ENCODE measurements at places on chromosomes 3 and 15.

GRCh38 chr3:156368189-156368588, 186.7 kb downstream of the SSR3 start:
- DNase-seq = no peak
- H3K4me3 ChIP-seq = no peak overlapping the region
- H3K27me3 ChIP-seq = no peaks in the 10 kb centered on the region
- H3K27ac ChIP-seq = no peak overlapping the region
- H3K36me3 ChIP-seq = no peaks in the 10 kb centered on the region

GRCh38 chr3:155481089-155481488, 187.6 kb upstream of the STRIT1 start:
- no peaks in the 10 kb centered on the region for H3K4me1 ChIP-seq
- no peak overlapping the region for H3K4me3 ChIP-seq
- peaks cover 4% of the 10 kb centered on the region for H3K36me3 ChIP-seq
- DNase-seq = no peak

- no peaks in the 10 kb centered on the region for H3K27me3 ChIP-seq
- no peak overlapping the region for H3K4me3 ChIP-seq
- no peaks in the 10 kb centered on the region for H3K4me1 ChIP-seq
These were observed 156.2 kb downstream of the CLSTN2 start for GRCh38 chr3:140091143-140091542.

- H3K36me3 ChIP-seq = no peaks in the 10 kb centered on the region
- H3K27me3 ChIP-seq = no peaks in the 10 kb centered on the region
These were observed 440.3 kb upstream of the DPH6 start for GRCh38 chr15:35986191-35986721.

DNA sequence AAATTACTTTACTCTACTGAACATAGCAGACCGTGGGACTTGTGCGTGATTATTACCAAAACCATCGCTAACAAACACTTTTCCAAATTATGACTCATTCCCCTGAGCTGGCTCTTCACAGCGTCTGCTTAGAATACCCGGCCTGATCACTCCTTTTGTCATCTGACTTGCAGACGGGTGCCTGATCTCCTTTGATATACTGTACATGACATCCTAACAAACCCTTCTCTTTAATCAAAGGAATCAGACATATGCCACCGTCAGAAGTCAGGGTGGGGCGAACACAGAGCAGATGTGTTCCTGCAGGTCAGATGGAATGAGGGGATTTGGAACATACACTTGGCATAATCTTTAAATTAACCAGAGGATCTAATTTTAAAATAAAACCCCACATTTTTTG, 48.5 kb upstream of the SH3GL3 start:
- no peak overlapping the region for H3K4me3 ChIP-seq
- no peaks in the 10 kb centered on the region for H3K4me1 ChIP-seq
- H3K27ac ChIP-seq = no peak overlapping the region
- H3K36me3 ChIP-seq = no peaks in the 10 kb centered on the region
- DNase-seq = no peak
- no peaks in the 10 kb centered on the region for H3K27me3 ChIP-seq

DNA sequence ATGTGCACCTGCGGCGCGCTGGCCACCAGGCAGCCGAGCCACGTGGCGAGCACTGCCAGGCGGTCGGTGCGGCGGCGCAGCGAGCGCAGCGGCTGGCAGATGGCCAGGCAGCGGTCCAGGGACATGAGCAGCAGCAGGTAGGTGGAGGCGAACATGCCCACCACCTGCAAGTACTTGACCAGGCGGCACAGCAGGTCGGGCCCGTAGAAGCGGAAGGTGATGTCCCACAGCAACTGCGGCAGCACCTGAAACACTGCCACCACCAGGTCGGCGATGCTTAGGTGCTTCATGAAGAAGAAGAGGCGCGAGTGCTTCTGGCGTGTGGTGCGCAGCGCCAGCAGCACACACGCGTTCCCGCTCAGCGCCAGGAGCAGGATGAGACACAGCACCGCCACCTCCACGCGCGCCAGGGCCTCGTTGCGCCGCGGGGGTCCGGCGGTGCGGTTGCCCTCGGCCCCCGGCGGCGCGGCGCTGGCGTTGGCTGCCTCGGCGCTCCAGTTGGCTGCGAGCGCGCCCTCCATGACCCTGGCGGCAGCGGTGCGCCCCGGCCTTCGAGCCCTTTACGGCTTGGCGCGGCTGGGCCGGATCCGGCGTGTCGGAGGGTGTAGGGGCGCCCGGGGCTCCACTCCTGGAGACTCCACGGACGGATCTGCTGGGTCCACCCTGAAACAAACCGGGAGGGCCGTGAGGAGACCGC, 1.6 kb downstream of the OXTR start:
- DNase-seq = no peak
- peaks cover 25% of the 10 kb centered on the region for H3K27me3 ChIP-seq
- no peaks in the 10 kb centered on the region for H3K36me3 ChIP-seq
- no peak overlapping the region for H3K27ac ChIP-seq
- H3K4me1 ChIP-seq = peaks cover 2% of the 10 kb centered on the region
- peak overlapping the region; percentile 74 for H3K4me3 ChIP-seq

- peaks cover 12% of the 10 kb centered on the region for H3K36me3 ChIP-seq
- no peak overlapping the region for H3K27ac ChIP-seq
- H3K4me3 ChIP-seq = no peak overlapping the region
- no peaks in the 10 kb centered on the region for H3K27me3 ChIP-seq
- H3K4me1 ChIP-seq = no peaks in the 10 kb centered on the region
These were observed 21.6 kb downstream of the IFT122 start for GRCh38 chr3:129461461-129462146.

- H3K4me1 ChIP-seq = no peaks in the 10 kb centered on the region
- H3K4me3 ChIP-seq = no peak overlapping the region
- no peak for DNase-seq
- H3K36me3 ChIP-seq = no peaks in the 10 kb centered on the region
- no peaks in the 10 kb centered on the region for H3K27me3 ChIP-seq
These were observed 142.2 kb upstream of the MRPS22 start for GRCh38 chr3:139201446-139202225.

DNA sequence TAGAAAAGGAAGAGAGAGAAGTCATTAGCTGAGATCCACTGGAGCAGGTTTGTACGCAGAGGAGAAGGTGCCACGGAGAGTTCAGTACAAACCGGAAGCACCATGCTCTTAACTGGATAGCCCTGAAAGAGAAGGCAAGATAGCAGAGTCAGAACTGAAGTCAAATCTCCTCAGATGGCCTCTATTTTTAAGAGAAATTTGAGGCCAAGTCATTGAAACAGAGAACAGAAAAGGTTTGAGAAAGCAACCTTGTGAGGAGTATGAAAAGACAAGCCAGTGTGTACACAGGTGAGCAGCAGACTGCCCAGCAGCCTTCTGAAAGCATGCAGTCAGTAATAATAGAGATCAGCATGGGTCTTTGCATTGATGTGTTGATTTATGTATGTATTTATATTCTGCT, 66.1 kb upstream of the SPRED1 start:
- H3K27me3 ChIP-seq = no peaks in the 10 kb centered on the region
- H3K36me3 ChIP-seq = no peaks in the 10 kb centered on the region
- peaks cover 40% of the 10 kb centered on the region for H3K4me1 ChIP-seq
- H3K27ac ChIP-seq = no peak overlapping the region
- no peak for DNase-seq

- H3K4me1 ChIP-seq = peaks cover 3% of the 10 kb centered on the region
- H3K36me3 ChIP-seq = no peaks in the 10 kb centered on the region
- no peak overlapping the region for H3K4me3 ChIP-seq
- H3K27ac ChIP-seq = no peak overlapping the region
These were observed 16.1 kb downstream of the CLEC3B start for GRCh38 chr3:45042162-45042561.

GRCh38 chr15:47352217-47352616, 365.1 kb upstream of the SEMA6D start:
- H3K27ac ChIP-seq = no peak overlapping the region
- no peak for DNase-seq
- no peaks in the 10 kb centered on the region for H3K4me1 ChIP-seq
- no peak overlapping the region for H3K4me3 ChIP-seq
- no peaks in the 10 kb centered on the region for H3K27me3 ChIP-seq

- no peaks in the 10 kb centered on the region for H3K4me1 ChIP-seq
These were observed 18.0 kb downstream of the SPICE1 start for GRCh38 chr3:113496924-113497323.

- H3K27me3 ChIP-seq = no peaks in the 10 kb centered on the region
- H3K27ac ChIP-seq = no peak overlapping the region
- H3K36me3 ChIP-seq = no peaks in the 10 kb centered on the region
These were observed 24.5 kb upstream of the GMNC start for GRCh38 chr3:190886945-190887344.

GRCh38 chr15:52745326-52746161, 44.6 kb downstream of the ONECUT1 start:
- no peak for DNase-seq
- H3K27me3 ChIP-seq = no peaks in the 10 kb centered on the region
- H3K4me1 ChIP-seq = peaks cover 1% of the 10 kb centered on the region
- no peak overlapping the region for H3K27ac ChIP-seq
- no peak overlapping the region for H3K4me3 ChIP-seq

GRCh38 chr15:37105889-37106288, 5.5 kb upstream of the MEIS2 start:
- H3K4me1 ChIP-seq = peaks cover 7% of the 10 kb centered on the region
- H3K27me3 ChIP-seq = peaks cover 6% of the 10 kb centered on the region
- H3K27ac ChIP-seq = no peak overlapping the region
- H3K36me3 ChIP-seq = no peaks in the 10 kb centered on the region
- no peak overlapping the region for H3K4me3 ChIP-seq

- H3K4me1 ChIP-seq = no peaks in the 10 kb centered on the region
- H3K27ac ChIP-seq = no peak overlapping the region
- peaks cover 20% of the 10 kb centered on the region for H3K27me3 ChIP-seq
- H3K36me3 ChIP-seq = no peaks in the 10 kb centered on the region
- DNase-seq = no peak
- no peak overlapping the region for H3K4me3 ChIP-seq
These were observed 17.7 kb upstream of the PRR20G start for GRCh38 chr3:127305499-127306060.

- peaks cover 17% of the 10 kb centered on the region for H3K4me1 ChIP-seq
- no peaks in the 10 kb centered on the region for H3K27me3 ChIP-seq
- H3K4me3 ChIP-seq = no peak overlapping the region
These were observed 86.2 kb downstream of the MEIS2 start for GRCh38 chr15:37014137-37014536.

- no peaks in the 10 kb centered on the region for H3K27me3 ChIP-seq
- DNase-seq = peak; percentile 72
- H3K36me3 ChIP-seq = no peaks in the 10 kb centered on the region
- H3K27ac ChIP-seq = no peak overlapping the region
- peaks cover 16% of the 10 kb centered on the region for H3K4me1 ChIP-seq
These were observed 21.5 kb downstream of the SSUH2 start for GRCh38 chr3:8622873-8623691.

DNA sequence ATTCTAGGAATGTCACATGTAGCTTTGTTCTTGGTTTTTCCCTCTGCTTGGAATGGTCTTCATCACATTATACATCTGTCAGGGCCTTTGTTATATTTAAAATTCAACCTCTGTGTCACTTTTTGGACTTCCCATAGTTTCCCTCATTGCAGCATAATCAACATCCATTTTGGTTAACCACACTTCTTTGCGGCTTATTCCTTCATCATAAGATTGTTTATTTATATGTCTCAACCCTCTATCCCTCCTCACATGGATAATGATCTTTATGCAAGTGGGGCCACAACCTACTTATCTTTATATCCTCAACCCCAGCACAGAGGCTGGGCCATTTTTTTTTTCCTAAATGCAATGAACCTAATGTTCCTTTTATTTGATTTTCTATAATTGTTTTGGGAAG, 260.0 kb upstream of the THBS1 start:
- no peaks in the 10 kb centered on the region for H3K4me1 ChIP-seq
- no peak overlapping the region for H3K27ac ChIP-seq
- no peaks in the 10 kb centered on the region for H3K27me3 ChIP-seq

- no peak overlapping the region for H3K27ac ChIP-seq
- DNase-seq = no peak
- no peaks in the 10 kb centered on the region for H3K27me3 ChIP-seq
- peaks cover 96% of the 10 kb centered on the region for H3K36me3 ChIP-seq
- H3K4me3 ChIP-seq = no peak overlapping the region
- no peaks in the 10 kb centered on the region for H3K4me1 ChIP-seq
These were observed 7.9 kb downstream of the ARRDC4 start for GRCh38 chr15:97968380-97968779.

GRCh38 chr15:52649686-52650085, 29.5 kb downstream of the ATOSA start:
- H3K4me3 ChIP-seq = no peak overlapping the region
- peaks cover 3% of the 10 kb centered on the region for H3K4me1 ChIP-seq

GRCh38 chr3:152524198-152525140, 255.7 kb downstream of the MBNL1 start:
- peak; percentile 32 for DNase-seq
- H3K36me3 ChIP-seq = no peaks in the 10 kb centered on the region
- H3K4me1 ChIP-seq = no peaks in the 10 kb centered on the region
- H3K4me3 ChIP-seq = no peak overlapping the region
- no peak overlapping the region for H3K27ac ChIP-seq
- no peaks in the 10 kb centered on the region for H3K27me3 ChIP-seq

DNA sequence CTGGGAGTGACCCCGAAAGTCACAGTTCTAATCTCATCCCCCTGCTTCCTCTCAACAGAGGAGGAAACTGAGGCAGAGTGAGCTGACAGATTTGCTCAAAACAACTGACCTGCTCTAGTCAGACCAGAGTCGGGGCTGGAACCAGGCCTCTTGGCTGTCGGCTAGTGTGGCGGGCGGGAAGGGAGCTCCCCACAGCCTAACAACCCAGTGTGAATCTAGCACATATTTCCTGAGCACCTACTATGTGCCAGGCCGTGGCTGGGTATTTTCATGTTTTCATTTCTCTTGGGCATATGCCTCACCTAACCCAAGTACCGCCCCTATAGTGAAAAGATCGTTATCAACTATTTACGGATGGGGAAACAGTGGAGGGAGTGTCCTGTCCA, 27.2 kb downstream of the GRIP2 start:
- no peaks in the 10 kb centered on the region for H3K36me3 ChIP-seq
- H3K27ac ChIP-seq = no peak overlapping the region
- no peak for DNase-seq
- peaks cover 3% of the 10 kb centered on the region for H3K4me1 ChIP-seq

DNA sequence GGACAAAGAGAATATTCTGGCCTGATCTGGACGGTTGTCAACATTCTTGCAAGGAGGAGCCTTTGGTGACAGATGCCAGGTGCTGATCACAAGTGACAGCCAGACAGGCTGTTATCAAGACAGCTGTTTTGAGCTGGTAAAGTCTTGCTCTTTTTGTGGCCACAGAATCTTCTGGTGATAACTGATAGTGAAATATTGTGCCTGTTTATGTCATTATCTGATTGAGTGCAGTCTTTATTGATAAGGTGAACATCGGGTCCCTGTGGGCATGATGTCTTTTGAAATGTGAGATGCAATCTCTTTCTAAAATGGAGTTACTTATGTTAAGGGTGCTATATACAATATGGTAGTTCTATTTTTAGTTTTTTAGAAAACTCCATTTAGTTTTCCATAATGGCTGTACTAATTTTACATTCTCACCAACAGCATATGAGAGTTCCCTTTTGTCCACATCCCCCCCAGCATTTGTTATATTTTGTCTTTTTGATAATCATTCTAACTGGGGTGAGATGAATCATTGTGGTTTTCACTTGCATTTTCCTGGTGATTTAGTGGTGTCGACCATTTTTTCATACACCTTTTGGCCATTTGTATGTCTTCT, 10.7 kb downstream of the CEP63 start:
- no peak overlapping the region for H3K27ac ChIP-seq
- H3K36me3 ChIP-seq = no peaks in the 10 kb centered on the region
- DNase-seq = no peak
- no peaks in the 10 kb centered on the region for H3K4me1 ChIP-seq

GRCh38 chr3:186032321-186032720, 76.6 kb downstream of the ETV5 start:
- no peak overlapping the region for H3K27ac ChIP-seq
- H3K4me3 ChIP-seq = no peak overlapping the region
- H3K36me3 ChIP-seq = no peaks in the 10 kb centered on the region
- DNase-seq = no peak
- no peaks in the 10 kb centered on the region for H3K27me3 ChIP-seq

- H3K4me1 ChIP-seq = peaks cover 4% of the 10 kb centered on the region
- no peaks in the 10 kb centered on the region for H3K36me3 ChIP-seq
- H3K27me3 ChIP-seq = no peaks in the 10 kb centered on the region
- no peak overlapping the region for H3K27ac ChIP-seq
- no peak for DNase-seq
- peak overlapping the region; percentile 90 for H3K4me3 ChIP-seq
These were observed 866 bp downstream of the SLC49A4 start for GRCh38 chr3:122795674-122796195.
